ENCODE measurements at places on chromosomes 16 and 17. TPM values are rescaled to one million over a fixed set of nuclear protein-coding genes. Genes with fewer than 3 reads are reported as not detected.
A peak's percentile ranks its signal among the peaks of the same experiment; 100 is the strongest.

DNA sequence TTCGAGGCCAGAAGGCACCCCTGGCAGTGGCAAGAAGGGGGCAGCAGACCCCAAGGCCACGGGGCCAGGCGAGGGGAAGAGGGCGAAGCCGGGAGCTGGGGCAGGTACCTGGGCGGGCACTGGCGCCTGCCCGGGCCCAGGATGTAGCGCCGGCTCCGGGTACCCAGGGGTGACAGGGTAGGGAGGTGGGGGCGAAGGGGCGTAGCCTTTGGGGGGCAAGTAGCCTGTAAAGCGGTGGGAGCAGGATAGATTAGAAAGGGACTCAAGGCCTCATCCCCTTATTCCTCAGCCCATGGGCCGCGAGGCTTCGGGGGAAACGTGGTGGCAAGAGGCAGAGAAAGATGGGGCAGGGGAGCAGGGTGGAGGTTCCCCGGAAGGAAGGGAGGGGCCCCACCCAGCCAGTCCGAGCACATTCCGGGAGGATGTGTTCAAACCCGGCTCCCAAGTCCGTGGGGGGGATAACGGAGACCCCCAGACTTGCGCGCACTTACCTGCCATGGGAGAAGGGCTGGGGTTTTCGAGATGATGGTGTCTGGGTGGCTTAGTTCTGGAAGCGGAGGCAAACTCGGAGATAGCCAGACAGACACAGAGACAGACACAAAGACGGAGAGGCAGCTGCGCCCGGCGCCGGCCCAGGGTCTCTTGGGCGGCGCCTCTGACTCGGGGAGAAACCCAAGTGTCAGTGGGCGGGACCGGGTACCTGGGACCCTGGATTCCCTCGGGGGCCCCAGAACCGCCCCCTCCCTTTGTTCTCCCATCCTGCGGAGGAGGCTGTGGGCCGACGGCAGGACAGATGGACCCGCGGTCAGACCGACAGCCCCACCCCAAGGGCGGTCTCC, 493 bp downstream of the PLSCR3 start:
- DNase-seq: peak; percentile 71
- peaks cover 8% of the 10 kb centered on the region for H3K36me3 ChIP-seq
- peak overlapping the region; percentile 94 for H3K4me3 ChIP-seq
- peak overlapping the region; percentile 87 for H3K27ac ChIP-seq
- H3K4me1 ChIP-seq: peaks cover 7% of the 10 kb centered on the region

- no peak overlapping the region for H3K27ac ChIP-seq
- no peak for DNase-seq
- H3K4me3 ChIP-seq: no peak overlapping the region
- no peaks in the 10 kb centered on the region for H3K36me3 ChIP-seq
- H3K4me1 ChIP-seq: no peaks in the 10 kb centered on the region
Measured at GRCh38 chr16:19479302-19479721, 42.6 kb downstream of the GDE1 start.

GRCh38 chr16:85185303-85186100, 73.2 kb upstream of the CIBAR2 start:
- no peak for DNase-seq
- H3K4me1 ChIP-seq: no peaks in the 10 kb centered on the region
- no peaks in the 10 kb centered on the region for H3K27me3 ChIP-seq
- no peak overlapping the region for H3K4me3 ChIP-seq
- no peaks in the 10 kb centered on the region for H3K36me3 ChIP-seq

DNA sequence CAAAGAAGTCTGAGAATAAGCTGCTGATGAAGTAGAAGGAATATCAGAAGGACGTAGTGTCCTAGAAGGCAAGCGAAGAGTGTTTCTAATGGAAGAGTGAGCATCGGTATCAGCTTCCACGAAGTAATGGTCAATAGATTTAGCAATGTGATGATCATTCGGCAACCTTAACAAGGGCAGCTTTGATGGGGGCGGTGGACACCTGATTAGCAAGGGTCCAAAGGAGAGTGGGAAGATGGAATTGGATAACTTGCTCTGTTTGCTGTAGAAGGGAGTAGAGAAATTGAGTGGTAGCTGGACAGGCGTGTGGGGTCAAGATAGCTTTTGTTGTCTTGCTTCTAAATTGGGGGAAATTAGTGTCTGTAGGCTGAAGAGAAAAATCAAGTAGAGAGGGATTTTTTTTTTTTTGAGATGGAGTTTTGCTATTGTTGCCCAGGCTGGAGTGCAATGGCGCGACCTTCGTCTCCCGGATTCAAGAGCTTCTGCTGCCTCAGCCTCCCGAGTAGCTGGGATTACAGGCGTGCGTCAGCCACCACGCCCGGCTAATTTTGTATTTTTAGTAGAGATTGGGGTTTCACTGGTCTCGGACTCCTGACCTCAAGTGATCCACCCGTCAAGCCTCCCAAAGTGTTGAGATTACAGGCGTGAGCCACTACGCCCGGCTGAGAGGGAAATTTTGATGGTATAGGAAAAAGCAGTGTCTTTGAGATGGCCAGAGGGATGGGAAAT, 13.9 kb upstream of the HES7 start:
- peak overlapping the region; percentile 84 for H3K27ac ChIP-seq
- H3K4me3 ChIP-seq: peak overlapping the region; percentile 76
- no peak for DNase-seq
- H3K4me1 ChIP-seq: peaks cover 17% of the 10 kb centered on the region
- H3K36me3 ChIP-seq: no peaks in the 10 kb centered on the region
- no peaks in the 10 kb centered on the region for H3K27me3 ChIP-seq

GRCh38 chr16:1082952-1083675, 10.6 kb downstream of the SSTR5 start:
- no peaks in the 10 kb centered on the region for H3K4me1 ChIP-seq
- no peak overlapping the region for H3K27ac ChIP-seq
- peaks cover 3% of the 10 kb centered on the region for H3K27me3 ChIP-seq

DNA sequence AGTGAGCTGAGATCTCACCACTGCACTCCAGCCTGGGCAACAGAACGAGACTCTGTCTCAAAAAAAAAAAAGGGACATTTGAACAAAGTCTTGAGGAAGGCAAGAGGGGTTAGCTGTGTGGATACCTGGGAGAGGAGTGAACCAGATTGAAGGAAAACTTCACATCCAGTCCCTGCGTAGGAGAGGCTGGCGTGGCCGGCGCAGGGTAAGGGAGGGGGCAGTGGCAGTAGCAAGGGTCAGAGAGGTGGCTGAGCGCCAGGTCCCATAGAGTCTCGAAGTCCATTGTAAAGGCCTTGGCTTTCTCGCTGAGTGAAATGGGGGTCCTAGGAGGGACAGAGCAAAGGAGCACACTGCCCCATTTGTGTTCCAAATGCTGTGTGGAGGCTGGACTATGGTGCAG, 171.8 kb upstream of the WSCD1 start:
- H3K4me3 ChIP-seq: no peak overlapping the region
- H3K36me3 ChIP-seq: no peaks in the 10 kb centered on the region
- no peak for DNase-seq
- H3K4me1 ChIP-seq: no peaks in the 10 kb centered on the region

GRCh38 chr17:38881600-38882191, 11.8 kb downstream of the LASP1 start:
- peak overlapping the region; percentile 13 for H3K4me3 ChIP-seq
- H3K4me1 ChIP-seq: peaks cover 92% of the 10 kb centered on the region
- no peaks in the 10 kb centered on the region for H3K27me3 ChIP-seq
- H3K36me3 ChIP-seq: no peaks in the 10 kb centered on the region

DNA sequence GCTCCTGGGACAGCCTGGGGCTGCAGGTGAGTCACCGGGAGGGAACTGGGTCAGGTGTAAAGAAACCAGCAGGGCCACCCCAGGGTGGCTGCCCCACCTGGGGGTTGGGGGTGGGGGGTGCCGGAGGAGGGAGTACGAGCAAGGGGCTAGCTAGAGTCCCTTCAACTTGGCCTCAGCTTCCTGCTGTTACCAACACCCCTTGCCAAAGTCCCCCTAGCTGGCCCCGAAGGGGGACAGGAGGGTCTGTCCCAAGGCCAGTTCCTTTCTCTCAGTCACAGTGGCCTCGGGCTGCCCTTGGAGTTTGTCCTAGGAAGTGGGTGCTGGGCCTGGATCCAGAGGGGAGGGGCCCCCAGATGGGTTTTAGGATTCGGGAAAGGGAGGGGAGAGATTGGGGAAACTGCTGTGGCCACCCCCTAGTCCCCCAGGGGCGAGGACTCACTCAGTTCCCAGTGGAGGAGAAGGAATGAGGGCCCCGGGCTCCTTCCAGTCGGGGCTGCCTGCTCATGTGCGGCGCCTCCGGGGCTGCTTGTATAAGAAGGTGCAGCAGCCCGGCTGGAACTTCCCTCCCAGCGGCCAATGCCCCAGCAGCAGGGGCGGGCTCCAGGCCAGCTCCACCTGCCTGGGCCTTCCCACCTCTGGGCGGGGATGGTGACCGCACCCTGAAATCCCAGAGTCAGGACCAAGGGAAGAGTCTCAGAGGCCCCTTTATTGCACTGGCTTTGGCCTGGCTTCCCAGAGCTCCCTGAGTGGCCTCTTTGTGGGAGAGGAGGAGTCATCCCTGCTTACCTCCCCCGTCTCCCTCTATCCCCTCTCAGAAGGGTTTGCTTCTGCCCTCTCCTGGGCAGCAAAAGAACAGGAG, 7.3 kb downstream of the ARHGAP27 start:
- no peaks in the 10 kb centered on the region for H3K27me3 ChIP-seq
- no peak overlapping the region for H3K4me3 ChIP-seq
- DNase-seq: no peak
- H3K4me1 ChIP-seq: peaks cover 11% of the 10 kb centered on the region
- H3K36me3 ChIP-seq: no peaks in the 10 kb centered on the region
- H3K27ac ChIP-seq: no peak overlapping the region

- no peak overlapping the region for H3K27ac ChIP-seq
- DNase-seq: no peak
- H3K27me3 ChIP-seq: no peaks in the 10 kb centered on the region
- H3K4me3 ChIP-seq: no peak overlapping the region
Measured at GRCh38 chr17:72697602-72698146, 394.8 kb downstream of the SLC39A11 start.

DNA sequence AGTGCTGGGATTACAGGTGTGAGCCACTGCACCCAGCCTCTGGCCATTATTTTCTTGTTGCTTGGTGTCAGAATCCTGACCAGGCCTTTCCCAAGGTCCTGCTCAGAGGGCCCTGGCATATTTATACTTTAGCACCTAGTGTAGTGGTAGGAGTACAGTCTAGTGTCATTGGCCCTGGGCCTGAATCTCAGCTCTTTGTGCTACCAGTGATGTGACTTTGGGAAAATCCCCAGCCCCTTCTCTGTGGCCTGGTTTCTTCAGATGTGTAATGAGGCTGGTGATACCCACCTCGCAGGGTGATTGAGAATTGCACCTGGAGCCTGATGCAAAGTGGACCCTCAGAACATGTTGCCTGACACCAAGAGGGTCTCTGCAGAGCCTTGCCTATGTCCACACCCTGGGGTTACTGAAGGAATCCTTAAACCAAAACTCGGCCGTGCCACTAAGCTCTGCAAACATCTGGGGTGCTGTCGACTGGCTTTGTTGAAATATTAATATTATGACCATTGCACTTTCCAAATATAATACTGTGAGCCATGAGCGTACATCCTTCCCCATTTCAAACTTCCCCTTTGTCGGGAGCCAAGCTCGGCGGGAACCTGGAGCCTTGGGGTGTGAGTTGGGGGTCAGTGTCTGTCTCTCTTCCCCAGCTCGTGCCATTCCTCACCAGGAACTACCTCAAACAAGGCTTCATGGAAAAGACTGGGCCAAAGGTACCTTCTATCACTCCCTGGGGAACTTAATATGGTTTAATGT, 18.0 kb upstream of the RNF135 start:
- H3K4me1 ChIP-seq: no peaks in the 10 kb centered on the region
- no peak overlapping the region for H3K4me3 ChIP-seq
- no peaks in the 10 kb centered on the region for H3K27me3 ChIP-seq
- DNase-seq: no peak
- no peak overlapping the region for H3K27ac ChIP-seq

GRCh38 chr17:44219108-44219615, 313 bp downstream of the UBTF start:
- peaks cover 36% of the 10 kb centered on the region for H3K4me1 ChIP-seq
- H3K4me3 ChIP-seq: peak overlapping the region; percentile 51
- no peaks in the 10 kb centered on the region for H3K27me3 ChIP-seq
- peak overlapping the region; percentile 90 for H3K27ac ChIP-seq

GRCh38 chr17:1571341-1571704, 8.7 kb upstream of the PITPNA start:
- H3K27ac ChIP-seq: no peak overlapping the region
- DNase-seq: no peak
- no peaks in the 10 kb centered on the region for H3K36me3 ChIP-seq
- H3K4me3 ChIP-seq: no peak overlapping the region
- no peaks in the 10 kb centered on the region for H3K27me3 ChIP-seq

GRCh38 chr16:3965306-3965705, 84.8 kb upstream of the CREBBP start:
- peaks cover 15% of the 10 kb centered on the region for H3K4me1 ChIP-seq
- no peak overlapping the region for H3K27ac ChIP-seq
- H3K4me3 ChIP-seq: no peak overlapping the region
- no peaks in the 10 kb centered on the region for H3K27me3 ChIP-seq
- no peaks in the 10 kb centered on the region for H3K36me3 ChIP-seq
- no peak for DNase-seq

DNA sequence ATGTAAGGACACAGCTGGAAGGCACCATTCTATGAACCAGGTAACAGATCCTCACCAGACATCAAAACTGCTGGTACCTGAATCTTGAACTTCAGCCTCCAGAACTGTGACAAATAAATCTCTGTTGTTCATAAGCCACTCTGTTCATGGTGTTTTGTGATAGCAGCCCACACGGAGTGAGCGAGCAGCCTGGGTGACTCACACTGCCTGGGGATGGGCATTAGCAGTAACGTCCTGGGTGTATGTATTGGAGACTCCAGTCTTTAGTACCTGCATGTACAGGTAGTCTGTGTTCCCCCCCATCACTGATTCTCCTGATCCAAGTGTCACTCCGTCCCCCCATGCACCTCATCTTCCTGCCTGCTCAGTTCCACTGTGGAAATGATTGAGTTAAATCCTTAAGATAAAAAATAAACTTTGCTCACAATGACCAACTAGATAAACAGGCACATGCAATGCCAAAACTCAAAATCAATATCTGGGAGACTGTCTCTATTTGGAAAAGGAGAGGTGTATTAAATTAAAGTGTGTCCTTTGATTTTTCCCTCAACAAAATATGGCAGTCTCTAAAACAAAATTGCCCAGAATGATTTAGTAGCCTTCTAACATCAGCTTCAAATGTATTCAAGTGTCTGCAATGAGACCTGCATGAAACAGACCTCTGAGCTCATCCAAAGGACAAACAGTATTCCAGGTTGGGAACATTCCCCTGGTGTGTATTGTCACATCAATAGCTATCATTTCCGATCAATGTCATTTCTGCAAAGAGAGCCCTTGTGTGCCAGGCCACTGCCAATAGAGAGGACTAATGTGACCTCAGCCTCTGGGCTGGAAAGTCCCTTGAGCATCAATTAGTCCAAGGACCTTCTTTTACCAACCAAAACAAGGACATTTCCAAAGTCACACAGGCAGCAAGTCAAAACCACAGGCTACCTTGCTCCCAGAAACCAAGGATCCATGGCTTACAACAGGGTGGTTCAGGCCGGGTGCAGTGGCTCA, 12.2 kb upstream of the VAT1L start:
- H3K27ac ChIP-seq: no peak overlapping the region
- DNase-seq: no peak
- H3K36me3 ChIP-seq: no peaks in the 10 kb centered on the region
- H3K4me1 ChIP-seq: no peaks in the 10 kb centered on the region

The SNX20 gene
- total RNA-seq: 32.4 TPM

The AXIN2 gene
- total RNA-seq: 39.5 TPM

The KCTD19 gene
- not detected for total RNA-seq

The CTRL gene
- 11.0 TPM for total RNA-seq

The MYO1C gene
- 10.3 TPM for total RNA-seq

The RNF227 gene
- total RNA-seq: 8.2 TPM

The ELMO3 gene
- total RNA-seq: 8.5 TPM

The ZFPM1 gene
- total RNA-seq: 18.1 TPM

The HMOX2 gene
- 44.6 TPM for total RNA-seq

The SEPTIN12 gene
- total RNA-seq: not detected

The CES4A gene
- 17.2 TPM for total RNA-seq

The HOXB2 gene
- total RNA-seq: 40.9 TPM

The SMIM22 gene
- total RNA-seq: not detected
